ENCODE measurements at places on chromosomes 12 and 14.

DNA sequence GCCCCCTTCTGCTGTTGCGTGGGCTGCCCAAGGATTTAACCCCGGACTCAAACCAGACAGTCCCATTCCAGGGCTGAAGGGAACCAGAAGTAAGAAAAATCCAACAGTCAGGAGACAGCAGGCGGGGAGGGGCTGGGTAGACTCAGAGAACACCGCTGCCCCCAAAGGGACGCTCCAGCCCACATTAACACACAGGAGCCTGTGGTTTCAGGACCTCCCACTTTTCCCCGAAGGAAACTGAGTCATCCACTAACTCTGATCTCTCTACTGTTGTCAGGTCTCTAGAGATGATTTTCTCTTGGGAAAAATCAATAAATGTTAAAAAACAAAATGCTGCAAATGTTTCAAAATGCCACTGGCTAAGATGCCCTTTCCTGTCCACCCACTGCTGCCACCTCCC, 41.6 kb downstream of the FBXO21 start:
- DNase-seq, result no peak

GRCh38 chr12:113372371-113372770, 14.0 kb downstream of the PLBD2 start:
- DNase-seq, result no peak

GRCh38 chr12:124240493-124240892, 54.4 kb upstream of the RFLNA start:
- no peak for DNase-seq

GRCh38 chr14:76575108-76575507, 186.2 kb upstream of the VASH1 start:
- DNase-seq, result no peak

- DNase-seq, result peak; percentile 42
These were observed 13.7 kb upstream of the OR6J1 start for GRCh38 chr14:22657861-22658260.

DNA sequence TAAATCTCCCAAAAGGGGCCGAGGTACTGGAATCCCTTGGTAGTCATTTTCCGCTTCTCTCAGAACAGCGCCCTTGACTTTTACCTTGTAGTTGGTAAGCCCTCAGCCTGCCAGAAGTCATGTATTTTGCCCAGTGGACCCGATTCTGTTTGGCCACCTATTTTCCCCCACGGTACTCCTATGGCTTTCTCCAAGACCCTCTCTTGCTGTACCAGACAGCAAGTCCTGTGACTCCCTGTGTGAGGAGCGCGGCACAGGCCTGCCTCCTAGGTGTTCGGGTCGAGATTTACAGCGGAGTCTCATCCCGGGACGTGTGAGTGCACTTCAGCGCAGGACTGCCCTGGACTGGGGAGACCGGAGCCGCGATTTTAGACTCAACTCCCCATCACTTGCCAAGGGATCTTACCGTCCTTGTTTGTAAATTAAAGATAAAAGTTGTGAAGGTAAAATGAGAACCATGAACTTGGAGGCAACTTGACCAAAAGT, 1.1 kb upstream of the MBD6 start:
- peak; percentile 62 for DNase-seq

DNA sequence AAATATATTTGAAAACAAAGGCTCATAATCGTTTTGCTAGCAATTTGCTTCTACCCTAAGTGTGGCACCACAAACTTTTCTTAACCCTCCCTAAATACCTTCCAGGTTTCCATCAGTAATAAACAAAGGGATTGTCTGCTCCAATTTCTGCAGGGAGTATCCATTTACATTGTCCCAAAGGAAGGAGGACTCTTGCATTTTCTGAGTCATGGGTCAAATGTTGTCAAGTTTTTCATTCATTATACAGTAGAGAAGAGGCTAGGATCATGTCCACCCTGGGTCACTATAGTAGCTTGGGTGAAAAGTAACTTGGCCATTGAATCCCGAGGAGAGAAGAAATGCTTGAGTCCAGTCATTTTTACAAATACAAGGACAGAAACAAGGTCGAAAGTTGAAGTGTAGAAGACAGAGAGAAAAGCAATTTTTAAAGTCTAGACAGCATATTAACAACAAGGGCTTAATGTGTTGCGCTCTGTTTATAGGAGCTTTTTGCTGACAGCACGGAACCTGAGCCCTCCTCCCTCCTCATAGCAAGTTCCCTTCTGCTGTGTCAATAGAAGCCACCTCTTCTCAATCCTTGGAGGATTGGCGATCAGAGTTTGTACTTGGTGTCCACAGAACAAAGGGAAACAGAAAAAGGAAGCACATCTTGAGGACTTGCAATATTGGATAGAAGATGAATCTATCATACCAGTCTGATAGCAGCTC, 53.1 kb downstream of the TMEM30B start:
- DNase-seq, result no peak

- DNase-seq, result no peak
These were observed 86.6 kb upstream of the OTX2 start for GRCh38 chr14:56896922-56897321.

GRCh38 chr12:119129827-119130434, 48.8 kb upstream of the HSPB8 start:
- no peak for DNase-seq

- DNase-seq, result no peak
These were observed 79.7 kb upstream of the DIO3 start for GRCh38 chr14:101481557-101481956.

DNA sequence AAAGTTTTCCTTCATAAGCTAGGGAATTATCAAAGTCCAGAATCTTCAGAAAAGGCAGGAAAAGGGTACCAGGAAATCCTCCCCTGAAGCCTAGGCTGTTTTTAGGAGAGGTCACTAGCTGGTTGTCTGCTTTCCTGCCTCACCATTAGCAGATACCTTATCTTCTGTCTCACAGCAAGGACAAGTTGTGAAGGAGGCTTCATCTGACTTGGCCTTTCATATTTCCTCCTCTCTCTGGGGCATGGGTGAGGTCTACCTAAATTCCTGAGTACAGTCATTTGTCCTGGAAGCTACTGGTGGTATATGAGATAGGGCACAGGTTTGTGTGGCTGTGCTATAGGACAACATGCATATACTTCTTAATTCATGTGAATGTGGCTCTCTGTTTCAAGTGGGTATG, 2.3 kb downstream of the FOXJ2 start:
- peak; percentile 7 for DNase-seq

DNA sequence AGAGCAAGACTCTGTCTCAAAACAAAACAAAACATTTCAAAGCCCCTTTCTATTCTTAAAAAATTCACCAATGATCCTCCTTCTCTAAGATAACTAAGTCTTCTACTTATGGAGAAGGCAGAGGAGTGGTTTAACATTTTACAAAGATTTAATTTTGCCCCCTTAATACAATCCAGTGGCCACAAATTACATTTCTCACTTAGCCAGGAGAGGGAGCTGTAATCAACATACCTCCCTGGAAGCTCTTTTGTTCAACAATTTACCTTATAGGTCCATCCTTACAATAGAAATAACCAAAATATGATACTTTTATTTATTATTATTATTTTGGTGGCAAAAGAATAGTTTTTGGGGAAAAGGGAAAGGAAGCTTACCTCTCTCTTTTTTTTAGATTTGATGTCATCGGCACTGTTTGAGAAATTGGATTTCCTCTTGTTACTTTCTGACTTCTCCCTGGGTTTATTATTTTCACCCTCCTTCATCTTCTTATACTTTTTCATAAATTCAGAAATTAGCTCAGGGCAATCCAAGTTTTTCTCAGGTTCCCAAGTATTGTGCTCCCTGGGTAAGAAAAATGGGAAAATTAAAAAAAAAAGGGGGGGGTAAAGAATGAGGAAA, 28.1 kb downstream of the CBX5 start:
- peak; percentile 60 for DNase-seq

DNA sequence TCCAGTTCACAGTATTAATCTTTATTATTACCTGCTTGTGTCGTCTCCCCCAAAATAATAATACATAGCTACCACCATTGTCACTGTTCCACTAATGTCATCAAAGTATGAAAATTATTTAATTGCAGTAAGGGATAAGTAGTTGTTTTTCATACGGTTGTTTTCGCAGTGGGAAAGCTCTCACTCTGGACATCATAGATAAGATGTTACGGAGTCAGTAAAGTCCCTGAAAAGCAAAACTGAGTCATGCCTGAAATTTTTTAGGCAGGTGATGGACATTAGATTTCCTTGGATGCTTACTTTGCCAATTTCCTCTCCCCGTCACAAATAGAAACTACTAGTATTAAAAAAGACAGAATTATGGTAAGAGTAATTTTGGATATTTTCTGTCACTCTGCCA, 13.2 kb downstream of the PNP start:
- DNase-seq, result no peak

- no peak for DNase-seq
These were observed 257.4 kb upstream of the NOVA1 start for GRCh38 chr14:26855077-26855753.
